ENCODE measurements at places on chromosomes 3 and 15.

DNA sequence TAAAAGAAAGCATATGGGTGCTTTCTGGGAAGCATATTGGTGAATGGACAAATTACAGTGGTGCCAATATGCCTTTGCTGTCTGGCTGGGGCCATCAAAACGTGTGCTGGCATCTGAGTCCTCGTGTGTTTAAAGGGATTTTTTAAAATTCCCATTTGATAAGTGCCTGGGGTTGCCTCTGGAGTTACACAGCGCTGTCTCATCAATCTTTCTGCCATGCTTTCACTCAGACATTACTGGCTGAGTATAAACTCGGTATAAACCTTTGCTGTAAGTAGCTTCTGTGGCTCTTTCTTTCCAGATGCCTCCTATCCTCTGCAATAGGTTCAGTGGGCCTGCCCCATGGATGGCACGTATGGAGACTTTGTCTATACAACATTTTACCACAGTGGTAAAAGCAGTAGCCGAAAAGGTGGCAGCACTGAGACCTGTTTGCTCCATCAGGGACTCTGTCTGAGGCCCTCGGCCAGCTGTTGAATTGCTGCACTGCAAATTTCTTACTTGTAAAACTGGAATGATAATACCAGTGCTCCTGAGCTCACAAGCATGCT lies 195.5 kb downstream of the LPP start:
- no peak for DNase-seq

DNA sequence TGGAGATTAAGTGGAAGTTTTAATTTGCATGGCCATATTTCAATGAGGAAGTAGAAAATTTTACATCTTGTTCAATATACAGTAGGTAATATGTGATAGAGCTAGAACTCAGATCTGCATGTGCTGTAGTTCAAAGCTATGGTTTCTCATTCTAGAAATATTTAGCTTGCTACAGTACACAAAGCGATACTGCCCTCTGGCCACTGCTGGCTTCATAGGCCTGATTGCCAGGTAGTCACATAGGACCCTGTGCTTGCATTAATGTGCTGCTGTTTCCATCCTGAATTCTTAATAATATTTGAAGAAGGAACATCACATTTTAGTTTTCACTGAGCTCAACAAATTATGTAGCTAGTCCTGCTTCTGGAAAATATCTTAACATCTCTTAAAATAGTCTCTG lies 87.0 kb downstream of the PLSCR2 start:
- DNase-seq = peak; percentile 54

DNA sequence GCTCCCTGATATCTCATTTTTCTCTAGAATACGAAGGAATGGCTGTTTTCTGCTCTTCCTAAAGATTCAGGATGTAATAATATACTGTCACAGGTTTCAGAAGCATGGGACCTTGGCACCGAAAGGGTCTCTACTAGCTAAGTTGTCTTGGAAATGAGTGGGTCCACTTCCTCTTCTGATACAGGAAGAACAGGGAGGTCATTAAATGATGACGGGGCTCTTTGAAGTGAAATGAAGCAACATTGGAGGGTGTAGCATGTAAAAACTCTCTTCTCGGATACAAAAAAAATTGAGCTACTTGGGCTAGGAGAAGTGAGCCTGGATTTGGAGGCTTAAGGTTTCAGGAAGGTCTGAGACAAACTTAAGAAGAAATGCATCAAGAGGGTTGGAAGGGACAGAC lies 349.8 kb upstream of the TPRG1 start:
- DNase-seq = no peak

DNA sequence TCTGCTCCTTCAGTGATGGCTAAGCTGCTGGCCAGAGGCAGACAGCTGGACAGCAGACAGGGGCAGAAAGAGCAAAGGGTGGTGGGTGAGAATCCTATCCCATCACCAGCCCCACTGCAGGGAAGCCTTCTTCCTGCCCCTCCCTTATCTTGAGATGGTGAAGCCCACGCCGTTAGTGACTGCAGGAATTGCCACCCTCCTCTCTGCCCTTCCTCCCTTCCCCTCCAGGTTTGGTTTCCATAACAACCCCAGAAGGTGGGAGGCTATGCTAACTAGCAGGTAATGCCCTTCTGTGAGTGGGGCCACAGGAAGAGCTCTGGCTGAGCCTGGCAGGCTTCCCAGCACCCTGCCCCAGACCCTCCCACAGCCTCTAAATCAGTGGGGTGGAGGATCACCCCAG lies 32.8 kb downstream of the SCN5A start:
- no peak for DNase-seq

- DNase-seq = no peak
These were observed 143.9 kb downstream of the NECTIN3 start for GRCh38 chr3:111215481-111215880.

DNA sequence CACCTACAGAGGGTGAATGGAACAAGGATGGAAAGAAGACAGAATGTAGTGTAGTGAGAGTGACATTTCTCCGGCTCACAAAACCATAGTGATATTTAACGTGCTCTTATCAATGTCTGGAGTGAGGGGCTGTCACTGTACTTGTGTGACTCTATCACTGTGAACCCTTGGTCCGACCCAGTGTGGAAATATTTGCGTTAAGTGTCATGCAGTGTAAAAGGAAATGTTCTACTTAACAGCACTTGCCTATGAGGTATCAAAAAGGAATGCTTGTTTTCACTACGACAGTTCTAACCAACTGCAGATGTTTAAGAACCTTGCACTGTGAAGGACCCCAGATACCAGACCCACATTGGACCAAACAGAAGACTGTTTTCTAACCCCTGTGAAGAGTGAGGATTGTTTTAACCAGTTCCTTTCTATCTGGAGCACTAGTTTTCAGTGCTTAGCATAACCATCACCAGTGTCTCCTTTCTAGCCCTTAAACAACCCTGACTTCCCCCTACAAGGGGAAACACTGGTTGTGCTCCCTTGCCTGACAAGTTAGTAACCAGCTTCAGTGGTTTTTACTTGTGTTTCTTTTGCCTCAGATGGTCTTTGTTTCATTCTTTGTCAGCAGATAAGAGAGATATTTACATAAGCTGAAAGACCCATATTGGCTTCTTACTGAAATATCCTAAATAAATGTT lies 144.7 kb upstream of the ABHD17C start:
- DNase-seq = peak; percentile 99

GRCh38 chr3:189947948-189948723 lies 172.6 kb downstream of the P3H2 start:
- peak; percentile 31 for DNase-seq

- DNase-seq = no peak
These were observed 21.3 kb upstream of the ALDH1A3 start for GRCh38 chr15:100858294-100858693.

GRCh38 chr15:80328496-80328895 lies 75.7 kb upstream of the ARNT2 start:
- DNase-seq = no peak

DNA sequence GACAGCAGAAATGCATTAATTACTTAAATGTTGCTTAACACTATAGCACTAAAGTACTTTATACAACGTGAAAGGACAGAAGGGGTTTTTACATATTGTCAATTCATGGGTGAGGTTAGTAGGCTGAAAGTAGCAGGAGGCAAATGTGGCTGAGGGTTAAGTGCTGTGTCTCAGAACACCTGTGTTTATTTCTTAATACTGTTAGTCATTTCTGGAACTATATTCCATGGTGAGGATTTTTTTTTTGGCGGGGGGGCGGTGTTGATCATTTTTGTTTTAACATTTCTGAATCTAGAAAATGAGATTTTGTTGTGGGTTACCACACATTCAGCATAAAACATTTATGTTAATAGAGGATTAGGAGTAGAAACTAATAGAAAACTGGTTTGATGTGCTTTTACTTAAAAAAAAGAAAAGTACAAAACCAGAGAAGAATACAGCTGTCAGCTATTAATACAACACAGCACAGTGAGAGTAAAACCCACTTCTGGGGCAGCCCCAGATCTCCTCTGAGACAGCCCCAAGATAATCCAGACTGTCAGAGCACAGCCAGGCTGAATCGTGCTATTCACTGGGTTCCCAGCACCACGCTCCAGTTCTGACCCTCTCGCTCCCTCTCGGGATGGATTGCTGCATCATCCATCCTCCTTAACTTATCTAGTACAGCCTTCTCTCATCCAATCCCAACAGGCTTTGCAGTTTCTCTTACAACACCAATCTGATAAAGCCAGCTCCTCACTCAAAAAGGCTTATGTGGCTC lies 307.7 kb downstream of the TUSC7 start:
- DNase-seq = peak; percentile 1

DNA sequence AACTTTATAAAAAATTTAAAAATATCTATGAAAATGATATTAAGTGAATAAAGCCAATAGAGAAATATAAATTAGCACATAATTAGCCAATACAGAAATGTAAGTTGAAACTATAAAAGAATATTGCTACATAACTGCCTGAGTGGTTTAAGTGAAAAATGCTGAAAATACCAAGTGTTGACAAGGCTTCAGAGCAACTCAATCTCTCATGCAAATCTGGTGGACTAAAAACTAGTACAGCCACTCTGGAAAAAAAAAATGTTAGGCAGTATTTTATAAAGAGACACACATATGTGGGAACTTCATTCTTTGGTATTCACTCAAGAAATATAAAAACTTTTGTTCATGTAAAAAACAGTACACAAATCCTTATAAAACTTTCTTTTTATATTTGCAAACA lies 833.7 kb upstream of the ROBO1 start:
- DNase-seq = no peak

- DNase-seq = no peak
These were observed 19.3 kb upstream of the ZNF770 start for GRCh38 chr15:35007397-35007796.

- DNase-seq = no peak
These were observed 146.9 kb upstream of the PTPRG start for GRCh38 chr3:61414456-61414855.

GRCh38 chr3:124934577-124934976 lies at the start of gene MUC13:
Gene MUC13, minus strand, starts transcription at chr3:124934751. Its CDS starts 39 bp downstream, at chr3:124934712.
- no peak for DNase-seq

GRCh38 chr3:18556001-18556408 lies 130.9 kb upstream of the SATB1 start:
- DNase-seq = no peak

- DNase-seq = no peak
These were observed 67.9 kb upstream of the UNC13C start for GRCh38 chr15:53910236-53910849.

GRCh38 chr15:68197170-68197492 lies 8.0 kb downstream of the CALML4 start:
- no peak for DNase-seq

- DNase-seq = no peak
These were observed 297.6 kb upstream of the CHRNA7 start for GRCh38 chr15:31732726-31733125.

DNA sequence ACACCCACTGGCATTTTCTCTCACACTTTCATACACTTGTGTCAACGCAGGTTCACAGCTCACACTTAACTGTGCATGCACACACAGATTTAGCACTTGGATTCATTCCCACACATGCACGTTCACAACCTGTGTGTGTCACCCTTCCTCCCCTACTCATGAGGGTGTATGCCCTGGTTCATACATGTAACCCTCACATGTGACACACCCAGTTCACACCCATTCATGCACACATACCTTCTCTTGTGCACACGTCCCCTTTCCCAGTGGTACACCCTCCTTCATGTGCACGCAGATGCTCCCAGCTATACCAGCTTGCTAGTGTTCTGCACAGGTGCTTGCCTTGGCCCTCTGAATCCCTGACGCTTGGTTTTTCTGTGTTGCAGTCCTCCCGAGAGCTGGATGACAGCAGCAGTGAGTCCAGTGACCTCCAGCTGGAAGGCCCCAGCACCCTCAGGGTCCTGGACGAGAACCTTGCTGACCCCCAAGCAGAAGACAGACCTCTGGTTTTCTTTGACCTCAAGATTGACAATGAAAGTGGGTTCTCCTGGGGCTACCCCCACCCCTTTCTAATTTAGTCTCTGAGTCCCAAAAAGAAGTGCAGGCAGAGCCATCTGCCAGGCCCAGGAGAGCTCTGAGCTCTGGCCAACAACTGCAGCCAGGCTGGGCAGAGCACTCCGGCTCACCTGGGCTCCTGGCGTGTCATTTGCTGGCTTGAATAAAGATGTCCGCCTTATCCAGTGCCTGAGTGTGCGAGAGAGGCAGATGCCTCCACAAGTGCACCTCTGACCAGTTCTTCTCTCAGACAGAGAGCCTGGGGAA lies 39.5 kb downstream of the GOLGA6A start:
- no peak for DNase-seq

DNA sequence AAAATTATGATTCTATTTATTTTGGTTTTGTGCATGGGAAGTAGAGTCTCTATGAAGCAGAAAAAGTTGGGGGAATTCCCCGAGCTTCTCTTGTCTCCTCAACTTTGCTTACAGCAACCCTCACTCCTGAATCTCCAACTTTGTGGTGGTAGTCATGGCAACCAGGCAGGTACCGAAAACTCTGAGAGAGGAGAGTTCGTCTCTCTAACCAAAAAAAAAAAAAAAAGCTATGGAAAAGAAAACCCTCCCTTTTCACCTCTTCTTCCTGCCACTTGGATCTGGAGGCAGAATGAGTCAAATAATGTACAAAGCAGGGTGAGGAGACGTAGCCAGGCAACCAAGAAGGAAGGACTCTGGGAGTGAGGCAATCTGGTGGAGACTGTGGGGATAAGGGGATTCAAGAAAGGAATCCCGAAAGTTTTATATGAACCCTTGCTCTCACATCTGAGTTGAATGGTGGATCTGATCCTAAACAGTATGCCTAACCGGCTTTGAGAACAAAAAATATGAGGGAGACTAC lies 108.1 kb downstream of the PLOD2 start:
- peak; percentile 47 for DNase-seq

GRCh38 chr3:88626456-88627120 lies 476.8 kb downstream of the C3orf38 start:
- no peak for DNase-seq

GRCh38 chr3:13863382-13863952 lies 16.4 kb downstream of the WNT7A start:
- no peak for DNase-seq

DNA sequence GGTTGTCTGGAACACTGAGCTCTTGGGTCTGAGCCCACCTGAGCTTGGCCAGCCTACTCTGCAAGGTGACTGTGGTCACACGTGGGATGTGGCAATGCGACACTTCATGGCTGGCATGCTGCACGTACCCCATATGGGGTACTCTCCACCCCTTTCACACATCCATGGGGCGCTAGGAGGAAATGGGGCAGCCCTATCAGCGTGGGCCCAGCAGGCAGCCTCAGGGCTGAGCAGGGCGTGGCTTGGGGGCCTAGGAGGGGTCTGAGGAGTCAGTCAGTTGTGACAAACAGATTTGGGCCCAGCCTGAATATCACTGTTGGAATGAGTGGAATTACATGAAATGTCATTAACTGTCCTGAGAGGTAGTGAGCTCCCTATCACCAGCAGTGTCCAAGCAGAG lies 82.3 kb upstream of the LINGO1 start:
- no peak for DNase-seq

GRCh38 chr15:65020419-65020818 lies 9.0 kb downstream of the MTFMT start:
- no peak for DNase-seq

- peak; percentile 36 for DNase-seq
These were observed 277.8 kb downstream of the CD47 start for GRCh38 chr3:107813026-107813425.
